ENCODE measurements at places on chromosomes 7 and 10.

DNA sequence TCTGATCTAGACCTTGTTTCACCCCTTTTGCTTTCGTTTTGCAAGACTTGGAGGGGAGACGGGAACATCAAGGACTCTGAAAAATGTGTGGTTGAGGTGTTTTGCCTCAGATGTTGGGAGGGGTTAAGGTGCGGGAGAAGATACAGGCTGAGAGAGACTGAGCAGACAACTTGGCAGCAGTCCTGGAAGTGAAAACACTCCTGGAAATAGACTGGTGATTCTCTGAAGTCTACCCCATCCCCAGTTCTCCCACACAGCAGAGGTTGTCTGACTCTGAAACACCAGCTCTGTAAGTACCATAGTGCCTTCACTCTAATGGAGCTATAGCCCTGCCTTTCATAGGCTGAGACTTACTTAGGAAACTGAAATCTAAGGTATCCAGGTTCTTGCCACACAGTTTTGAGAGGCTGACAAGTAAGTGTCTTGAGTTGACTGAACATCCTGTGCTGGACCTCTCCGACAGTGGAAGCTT, 152.5 kb downstream of the PPP1R9A start:
- DNase-seq = no peak

DNA sequence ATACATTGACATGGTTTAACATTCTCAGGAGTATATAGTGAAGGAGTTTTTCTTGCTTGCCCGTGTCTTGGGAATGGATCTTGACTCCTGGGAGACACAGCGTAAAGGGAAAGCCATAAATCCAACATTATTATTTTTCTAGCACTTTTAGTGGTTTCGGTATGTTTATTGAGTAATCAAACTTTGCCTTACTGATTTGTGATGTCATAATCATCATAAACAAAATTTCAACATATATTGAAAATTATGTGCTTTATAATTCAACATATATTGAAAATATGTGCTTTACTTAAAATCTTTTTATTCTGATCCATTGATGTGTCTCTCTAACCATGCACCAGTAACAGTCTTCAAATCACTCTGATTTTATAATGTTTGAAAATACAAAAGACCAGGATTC, 20.2 kb upstream of the OR2A5 start:
- no peak for DNase-seq

GRCh38 chr7:23467806-23468525, 2.3 kb downstream of the IGF2BP3 start:
- no peak for DNase-seq

GRCh38 chr10:27256299-27257189, 15.9 kb upstream of the ACBD5 start:
- DNase-seq = no peak

DNA sequence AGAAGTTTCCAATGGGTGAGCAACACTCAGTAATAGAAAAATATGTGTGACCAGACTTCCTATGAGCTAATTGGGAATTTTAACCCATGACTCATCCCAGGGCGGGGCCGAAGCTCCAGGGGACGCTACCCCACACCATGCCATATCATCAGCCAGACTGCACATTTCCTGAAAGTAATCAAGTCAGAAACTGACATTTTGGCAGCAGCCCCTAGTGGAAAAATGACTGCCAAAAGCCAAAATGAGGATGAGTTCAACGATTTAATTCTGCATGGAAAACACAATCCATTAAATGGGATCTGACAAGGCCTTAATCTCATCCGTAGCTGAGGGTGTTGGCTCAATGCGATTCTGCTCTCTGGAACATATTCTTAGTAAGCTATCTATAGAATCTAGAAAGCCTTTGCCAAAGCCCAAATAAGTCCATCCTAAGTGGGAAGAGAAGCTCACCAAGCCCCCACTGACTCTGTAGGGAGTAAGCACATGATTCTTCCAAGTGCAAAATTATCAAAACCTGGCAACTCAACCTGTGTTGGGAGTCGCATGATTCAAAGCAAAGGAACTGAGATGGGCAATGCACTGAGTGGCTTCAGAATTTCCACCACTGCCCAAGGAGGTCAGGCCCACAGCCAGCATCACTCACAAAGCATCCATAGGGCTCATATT, 93.1 kb upstream of the PDE1C start:
- DNase-seq = no peak

DNA sequence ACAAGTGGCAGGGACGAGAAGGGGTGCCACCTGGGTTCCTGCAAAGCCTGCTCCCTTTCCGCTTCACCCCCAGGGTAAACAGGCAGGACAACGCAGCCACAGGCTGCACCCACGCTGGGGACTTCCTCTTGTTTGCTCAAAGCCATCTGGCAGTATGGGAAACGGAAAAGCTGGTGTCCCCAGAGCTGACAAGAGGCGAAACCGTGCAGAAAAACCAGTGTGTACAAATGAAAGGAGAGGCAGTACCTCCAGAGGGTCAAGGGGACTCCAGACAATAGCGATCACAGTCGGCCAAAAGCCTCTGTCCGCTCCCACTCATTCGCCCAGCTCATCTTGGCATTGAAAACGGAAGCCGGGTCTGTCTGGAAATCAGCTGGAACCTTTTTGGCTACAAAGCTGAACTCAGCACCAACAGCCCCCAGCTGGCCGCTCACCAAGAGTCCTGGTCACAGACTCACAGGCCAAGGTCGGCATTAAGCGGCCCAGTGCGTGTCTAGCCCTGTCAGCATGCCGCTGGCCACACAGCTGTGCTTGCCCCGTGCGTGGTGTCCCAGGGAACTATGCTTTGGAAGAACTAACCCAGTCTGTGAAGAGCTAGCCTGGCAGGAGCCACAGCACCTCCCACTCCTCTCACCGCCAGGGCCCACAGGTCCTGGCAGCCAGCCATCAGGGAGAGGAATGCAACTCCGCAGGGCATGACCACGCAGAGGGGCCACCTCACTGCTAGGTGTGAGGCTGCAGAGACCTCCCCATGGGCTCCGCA, 10.4 kb downstream of the TNS3 start:
- no peak for DNase-seq

DNA sequence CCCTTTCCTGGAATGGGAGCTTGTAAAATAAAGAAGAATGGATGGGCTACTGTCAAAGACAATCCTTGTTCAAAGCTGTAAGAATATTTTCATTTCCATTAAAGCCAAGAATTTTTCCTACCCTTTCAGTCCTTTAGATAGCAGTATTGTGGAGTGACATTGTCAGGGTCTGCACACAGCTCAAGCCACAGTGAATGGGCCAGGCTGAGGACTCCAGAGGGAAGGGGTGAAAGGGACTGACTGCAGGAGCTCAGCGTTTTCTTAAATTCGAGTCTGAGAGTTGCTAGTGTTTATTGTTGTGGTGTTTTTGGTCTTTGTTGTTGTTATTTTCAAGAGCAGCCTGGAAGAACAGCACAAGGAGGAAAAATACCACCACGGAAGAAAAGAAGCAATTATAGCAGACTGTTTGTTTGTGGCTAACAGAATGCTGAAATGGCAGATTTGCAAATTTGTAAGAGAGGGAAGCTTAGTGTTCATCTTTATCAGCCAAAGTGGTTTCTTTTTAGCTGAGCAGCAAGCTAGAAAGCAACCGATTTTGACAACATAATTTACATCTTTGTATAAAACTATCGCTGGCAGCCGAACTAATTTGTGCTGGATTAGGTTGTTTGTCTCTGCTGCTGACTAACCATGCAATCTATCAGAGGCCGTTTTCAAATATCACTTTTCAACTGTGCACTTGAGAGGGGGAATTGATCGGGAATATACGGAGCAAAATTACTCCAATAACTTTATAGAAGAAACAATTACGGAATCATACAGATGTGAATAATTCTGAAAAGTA, 192.1 kb downstream of the LRMDA start:
- no peak for DNase-seq

GRCh38 chr10:4467481-4467880, 358.5 kb upstream of the AKR1E2 start:
- DNase-seq = no peak
